PC-3 (cell line): ENCODE measurements at places on chromosomes 12 and 14. TPM values are rescaled to one million over a fixed set of nuclear protein-coding genes. Genes with fewer than 3 reads are reported as not detected.

GRCh38 chr14:66036547-66036946 is 449.6 kb upstream of the CCDC196 start:
- peaks cover 57% of the 10 kb centered on the region for H3K27me3 ChIP-seq
- H3K27ac ChIP-seq = no peak overlapping the region
- no peak for DNase-seq
- H3K36me3 ChIP-seq = no peaks in the 10 kb centered on the region
- no peaks in the 10 kb centered on the region for H3K4me1 ChIP-seq

- no peaks in the 10 kb centered on the region for H3K36me3 ChIP-seq
- no peaks in the 10 kb centered on the region for H3K27me3 ChIP-seq
- H3K4me3 ChIP-seq = peak overlapping the region; percentile 53
- peak; percentile 50 for DNase-seq
- peak overlapping the region; percentile 14 for H3K27ac ChIP-seq
These were observed 74.3 kb upstream of the CPM start for GRCh38 chr12:69007101-69007854.

Gene GLI1
- 3.0 TPM in 1 of 2 replicates, not detected in the other for total RNA-seq

- H3K4me3 ChIP-seq = no peak overlapping the region
- DNase-seq = no peak
- no peak overlapping the region for H3K27ac ChIP-seq
- no peaks in the 10 kb centered on the region for H3K27me3 ChIP-seq
- no peaks in the 10 kb centered on the region for H3K36me3 ChIP-seq
- H3K4me1 ChIP-seq = no peaks in the 10 kb centered on the region
These were observed 40.3 kb upstream of the STXBP6 start for GRCh38 chr14:25090256-25090655.

- DNase-seq = peak; percentile 72
- no peaks in the 10 kb centered on the region for H3K36me3 ChIP-seq
- peaks cover 8% of the 10 kb centered on the region for H3K4me1 ChIP-seq
- H3K27me3 ChIP-seq = no peaks in the 10 kb centered on the region
These were observed 48.5 kb downstream of the SAV1 start for GRCh38 chr14:50619569-50620141.

Gene KLRC2
- total RNA-seq = not detected in 2 replicates

Gene HVCN1
- 2.2 and 3.3 TPM in 2 replicates for total RNA-seq

DNA sequence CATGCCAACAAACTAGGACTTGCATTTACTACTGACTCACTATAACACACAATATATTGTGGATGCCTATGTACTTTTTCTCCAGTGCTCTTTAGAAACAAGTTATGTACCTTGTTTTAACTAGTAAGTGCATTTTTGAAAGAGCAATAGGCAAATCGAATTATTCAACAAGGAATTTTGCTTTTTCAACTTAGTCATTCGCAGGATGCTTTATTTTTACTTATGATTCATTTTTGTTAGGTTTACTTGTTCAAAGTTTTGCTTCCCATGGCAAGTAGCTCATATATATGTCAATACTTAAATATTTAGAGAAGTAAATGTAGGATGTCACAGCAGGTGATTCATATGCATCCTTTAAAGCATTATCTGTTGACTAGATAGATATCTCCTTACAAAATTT is 149.8 kb downstream of the PELI2 start:
- H3K27ac ChIP-seq = peak overlapping the region; percentile 58
- peaks cover 22% of the 10 kb centered on the region for H3K4me1 ChIP-seq
- no peaks in the 10 kb centered on the region for H3K36me3 ChIP-seq
- peak; percentile 66 for DNase-seq
- H3K4me3 ChIP-seq = no peak overlapping the region
- H3K27me3 ChIP-seq = peaks cover 43% of the 10 kb centered on the region

DNA sequence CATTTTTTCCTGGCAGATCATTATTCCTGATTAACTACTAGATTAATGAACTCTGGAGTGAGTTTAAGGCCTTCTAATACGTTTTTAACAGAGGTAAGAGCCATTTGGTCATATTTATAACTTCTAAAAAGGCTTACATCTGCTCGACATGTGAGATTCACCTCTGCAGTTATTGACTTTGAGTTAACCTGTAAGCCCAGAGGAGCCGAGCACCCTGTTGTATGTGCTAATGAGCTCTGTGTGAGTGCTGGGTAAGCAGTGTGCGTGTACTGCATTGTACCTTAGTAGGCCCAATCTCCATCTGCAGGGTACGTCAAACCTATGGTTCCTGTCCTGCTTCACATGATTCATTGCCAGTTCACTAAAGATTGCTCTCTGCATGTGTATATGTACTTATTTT is 18.9 kb downstream of the SLC4A8 start:
- no peaks in the 10 kb centered on the region for H3K4me1 ChIP-seq
- no peak overlapping the region for H3K4me3 ChIP-seq
- no peaks in the 10 kb centered on the region for H3K36me3 ChIP-seq
- H3K27me3 ChIP-seq = no peaks in the 10 kb centered on the region

DNA sequence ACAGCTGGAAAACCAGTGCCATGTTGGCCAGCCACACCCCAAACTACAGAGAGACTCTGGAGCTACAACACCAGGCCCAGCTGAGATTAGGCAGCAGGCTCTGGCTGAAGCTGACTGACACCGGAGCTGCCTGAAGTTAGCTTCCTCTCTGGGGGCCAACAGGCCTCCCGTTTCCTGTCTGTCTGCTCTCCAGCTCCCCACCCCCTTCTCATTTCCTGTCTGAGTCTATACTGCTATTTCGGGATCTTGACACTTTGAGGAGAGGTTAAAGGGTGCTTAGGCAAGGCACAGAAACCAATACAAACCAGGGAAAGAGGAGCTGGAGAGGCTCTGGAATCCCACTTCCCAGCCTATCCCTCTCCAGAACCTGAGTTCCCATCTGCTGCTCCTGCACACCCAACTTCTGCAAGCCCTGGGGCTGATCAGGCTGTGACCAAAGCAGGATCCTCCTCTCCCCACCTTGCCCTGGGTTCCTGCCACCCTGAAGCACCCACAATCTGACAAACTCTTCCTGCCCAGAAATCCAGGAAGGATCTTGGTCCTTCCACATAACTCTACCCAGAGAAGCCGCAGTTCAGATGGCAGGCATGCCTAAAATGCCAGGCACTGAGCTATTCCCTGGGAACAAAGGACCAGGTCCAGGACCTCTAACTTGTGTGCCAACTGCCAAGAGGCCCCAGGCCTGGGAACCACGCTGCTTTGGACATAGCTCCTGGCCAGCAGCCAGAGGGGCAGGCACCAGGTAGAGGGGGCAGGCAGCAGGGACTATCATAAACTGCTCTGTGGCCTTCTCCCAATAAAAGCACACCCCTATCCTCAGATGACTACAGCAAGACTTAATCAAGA is 39.9 kb downstream of the PRPF40B start:
- H3K36me3 ChIP-seq = no peaks in the 10 kb centered on the region
- H3K27ac ChIP-seq = no peak overlapping the region
- DNase-seq = peak; percentile 44

Gene LTB4R2
- 9.3 and 19.3 TPM in 2 replicates for total RNA-seq

Gene PRIMA1
- total RNA-seq = 0.04 TPM in 1 of 2 replicates, not detected in the other

Gene MAP1LC3B2
- not detected in 2 replicates for total RNA-seq

Gene PLEKHH1
- total RNA-seq = 6.2 and 11.1 TPM in 2 replicates

DNA sequence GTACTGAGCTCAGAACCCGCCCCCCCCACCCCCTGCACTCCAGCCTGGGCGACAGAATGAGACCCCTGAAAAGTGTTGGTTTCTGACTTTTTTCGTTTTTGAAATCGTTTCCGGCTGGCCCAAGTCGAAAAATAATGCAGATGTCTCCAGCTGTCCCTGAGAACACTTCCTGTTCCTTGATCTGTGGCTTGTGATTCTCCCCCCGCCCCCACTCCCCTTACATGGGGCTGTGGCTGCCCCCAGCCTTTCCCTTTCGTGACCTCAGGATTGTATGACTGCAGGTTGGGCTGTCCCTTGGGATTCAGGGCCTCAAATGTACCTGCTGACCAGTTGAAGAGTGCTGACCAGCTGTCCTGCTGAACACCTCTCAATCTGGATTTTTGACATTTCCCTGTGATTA is 34.1 kb downstream of the NOC4L start:
- peaks cover 10% of the 10 kb centered on the region; the same call in 1 of the 2 replicates for H3K4me1 ChIP-seq

DNA sequence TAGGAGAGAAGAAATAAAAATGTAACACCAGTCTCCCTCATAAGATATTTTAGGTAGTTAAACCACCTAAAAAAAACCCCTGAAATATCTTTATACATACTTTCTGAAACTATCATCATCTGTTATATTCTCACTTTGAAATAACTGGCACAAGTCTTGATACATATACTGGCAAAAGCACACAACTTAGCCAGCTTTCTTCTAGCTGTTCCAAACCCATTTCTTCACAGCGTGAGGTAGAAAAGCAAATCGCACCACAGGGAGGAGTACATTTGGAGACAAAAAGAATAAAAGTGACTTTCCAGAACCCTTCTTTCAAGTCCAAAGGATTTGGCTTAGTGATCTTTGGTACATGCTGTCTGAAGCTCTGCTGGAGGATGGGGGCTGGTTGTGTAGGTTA is 78.5 kb downstream of the RERG start:
- no peak for DNase-seq
- no peaks in the 10 kb centered on the region for H3K36me3 ChIP-seq
- H3K27me3 ChIP-seq = peaks cover 35% of the 10 kb centered on the region; the same call in 1 of the 2 replicates
- no peak overlapping the region for H3K27ac ChIP-seq
- no peak overlapping the region for H3K4me3 ChIP-seq
- no peaks in the 10 kb centered on the region for H3K4me1 ChIP-seq

Gene PA2G4
- total RNA-seq = 391 and 406 TPM in 2 replicates

Gene GPR132
- total RNA-seq = 0.04 and 0.12 TPM in 2 replicates

DNA sequence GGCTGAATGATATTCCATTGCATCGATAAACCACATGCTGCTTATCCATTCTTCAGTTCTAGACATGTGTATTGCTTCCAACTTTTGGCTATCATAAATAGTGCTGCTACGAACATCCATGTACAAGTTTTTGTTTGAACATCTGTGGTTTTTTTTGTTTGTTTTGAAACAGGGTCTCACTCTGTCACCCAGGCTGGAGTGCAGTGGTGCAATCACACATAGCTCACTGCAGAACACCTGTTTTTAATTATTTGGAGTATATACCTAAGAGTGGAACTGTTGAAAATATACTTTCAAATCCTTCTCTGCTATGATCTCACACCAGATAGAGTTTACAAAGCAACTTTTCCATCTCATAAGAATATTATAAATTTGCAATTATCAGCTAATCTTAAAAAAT is 124.2 kb downstream of the TTC7B start:
- no peak overlapping the region for H3K4me3 ChIP-seq
- no peaks in the 10 kb centered on the region for H3K36me3 ChIP-seq
- DNase-seq = no peak
- H3K27me3 ChIP-seq = no peaks in the 10 kb centered on the region
- H3K27ac ChIP-seq = no peak overlapping the region

GRCh38 chr12:78792052-78792698 is 72.4 kb upstream of the SYT1 start:
- no peaks in the 10 kb centered on the region for H3K36me3 ChIP-seq
- no peak for DNase-seq
- H3K27ac ChIP-seq = no peak overlapping the region

Gene SYNE3
- total RNA-seq = 1.2 and 3.5 TPM in 2 replicates

Gene ZBTB42
- total RNA-seq = 9.2 and 11.3 TPM in 2 replicates

Gene RNU4-1
- under 0.01 TPM in 2 replicates for total RNA-seq

DNA sequence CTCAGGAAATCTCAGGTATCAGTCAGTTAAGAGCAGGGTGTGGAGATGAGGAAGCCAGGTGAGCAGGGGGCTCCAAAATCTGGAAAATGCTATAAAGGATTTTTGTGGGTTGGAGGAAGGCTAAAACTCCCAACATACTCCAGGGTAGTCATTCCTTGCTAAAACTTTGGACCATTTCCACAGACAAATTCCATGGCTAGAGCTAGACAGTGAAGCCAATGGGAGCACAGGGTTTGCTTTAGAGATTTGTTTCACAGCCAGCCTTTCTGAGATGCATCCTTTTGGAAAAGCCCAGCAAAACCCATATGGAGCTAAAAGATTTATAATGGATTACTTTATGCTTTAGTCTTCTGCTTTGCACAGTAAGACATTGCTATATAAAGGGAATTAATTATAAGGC is 146.5 kb downstream of the SAMD4A start:
- H3K36me3 ChIP-seq = no peaks in the 10 kb centered on the region
- DNase-seq = no peak
- H3K4me1 ChIP-seq = peaks cover 12% of the 10 kb centered on the region
- H3K27me3 ChIP-seq = no peaks in the 10 kb centered on the region

Gene BAZ1A
- 24.7 and 30.6 TPM in 2 replicates for total RNA-seq

DNA sequence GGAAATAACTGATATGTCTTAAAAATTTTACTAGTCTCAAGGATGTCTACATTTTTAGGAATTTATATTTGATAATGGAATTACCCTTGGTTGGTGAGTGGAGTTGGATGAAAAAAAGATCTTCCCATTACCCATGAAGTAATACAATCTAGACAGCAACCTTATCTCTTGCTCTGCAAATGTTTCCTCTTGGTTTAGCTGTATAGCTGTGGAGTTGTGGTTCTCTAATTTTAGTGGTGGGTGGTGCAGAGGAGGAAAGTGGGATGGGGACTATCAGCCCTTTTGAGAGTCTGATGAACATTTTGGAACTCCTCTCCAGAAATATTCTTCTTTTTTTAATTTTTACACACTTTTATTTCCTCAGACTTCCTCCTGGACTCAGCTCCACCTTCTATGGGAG is 17.1 kb downstream of the SPX start:
- no peak overlapping the region for H3K27ac ChIP-seq
- DNase-seq = no peak
- H3K36me3 ChIP-seq = no peaks in the 10 kb centered on the region
- no peaks in the 10 kb centered on the region for H3K27me3 ChIP-seq
- H3K4me3 ChIP-seq = no peak overlapping the region
- no peaks in the 10 kb centered on the region for H3K4me1 ChIP-seq

DNA sequence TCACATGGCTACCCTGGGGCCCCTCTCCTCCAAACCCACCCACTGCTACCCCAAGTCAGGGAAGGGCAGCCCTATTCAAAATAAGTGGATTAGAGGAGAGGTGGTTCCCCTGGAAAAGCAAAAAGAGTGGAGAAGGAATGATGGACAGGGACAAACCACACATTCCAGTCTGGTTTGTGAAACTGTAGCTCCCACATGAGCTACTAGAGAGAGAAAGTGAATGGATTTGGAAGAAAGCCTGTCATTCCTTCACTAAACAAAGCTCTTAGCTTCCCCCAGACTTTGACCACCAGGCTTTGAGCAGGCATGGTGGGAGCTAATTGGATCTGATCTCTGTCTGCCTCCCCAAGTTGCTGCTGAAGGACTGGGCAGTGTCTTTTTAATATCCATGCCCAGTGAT is 28.0 kb downstream of the CCDC63 start:
- H3K27me3 ChIP-seq = peaks cover 10% of the 10 kb centered on the region; the same call in 1 of the 2 replicates
- no peak overlapping the region for H3K27ac ChIP-seq
- no peaks in the 10 kb centered on the region for H3K36me3 ChIP-seq

DNA sequence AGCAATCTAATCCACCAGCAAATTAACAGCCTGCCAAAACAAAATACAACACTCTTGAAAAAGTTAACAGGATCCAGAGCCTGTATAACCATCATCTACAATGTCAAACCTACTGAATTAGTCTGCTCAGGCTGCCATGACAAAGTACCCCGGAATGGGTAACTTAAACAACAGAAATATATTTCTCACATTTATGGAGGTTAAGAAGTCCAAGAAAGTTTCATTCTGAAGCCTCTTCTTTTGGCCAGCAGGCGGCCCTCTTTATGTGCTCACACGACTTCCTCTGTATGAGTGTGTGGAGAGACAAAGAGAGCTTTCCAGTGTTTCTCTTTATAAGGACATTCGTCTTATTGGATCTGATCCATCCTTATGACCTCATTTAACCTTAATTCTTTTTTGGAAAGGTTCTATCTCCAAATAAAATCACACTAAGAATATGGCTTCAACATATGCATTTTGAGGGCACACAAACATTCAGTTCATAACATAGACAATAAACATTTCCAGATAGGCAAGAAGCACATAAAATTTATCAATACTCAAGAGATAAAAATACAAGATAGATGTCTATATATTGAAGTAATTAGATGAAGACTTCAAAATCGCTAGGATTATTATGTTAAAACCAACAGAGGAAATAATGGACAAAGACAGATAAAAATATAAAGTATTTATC is 5.9 kb upstream of the RERG start:
- H3K4me1 ChIP-seq = no peaks in the 10 kb centered on the region
- H3K4me3 ChIP-seq = no peak overlapping the region
- H3K27ac ChIP-seq = no peak overlapping the region
- H3K27me3 ChIP-seq = no peaks in the 10 kb centered on the region
- peak; percentile 67 for DNase-seq
